ENCODE measurements at places on chromosomes 5 and 9. TPM values are rescaled to one million over a fixed set of nuclear protein-coding genes. Genes with fewer than 3 reads are reported as not detected.

The TXNDC8 gene
- not detected for total RNA-seq

The SLC25A46 gene
- 34.5 TPM for total RNA-seq

The PTPN3 gene
- total RNA-seq, result 10.4 TPM

The PTAR1 gene
- total RNA-seq, result 26.0 TPM

The ABO gene
- total RNA-seq, result 0.10 TPM

The PLPP7 gene
- 3.3 TPM for total RNA-seq

GRCh38 chr5:5929291-5930020 lies 448.9 kb downstream of the MED10 start:
- H3K4me3 ChIP-seq, result no peak overlapping the region
- H3K27me3 ChIP-seq, result no peaks in the 10 kb centered on the region
- no peak overlapping the region for H3K27ac ChIP-seq
- no peak for DNase-seq
- no peaks in the 10 kb centered on the region for H3K36me3 ChIP-seq
- no peaks in the 10 kb centered on the region for H3K4me1 ChIP-seq

GRCh38 chr5:156515121-156515520 lies 188.2 kb downstream of the SGCD start:
- H3K27ac ChIP-seq, result no peak overlapping the region

DNA sequence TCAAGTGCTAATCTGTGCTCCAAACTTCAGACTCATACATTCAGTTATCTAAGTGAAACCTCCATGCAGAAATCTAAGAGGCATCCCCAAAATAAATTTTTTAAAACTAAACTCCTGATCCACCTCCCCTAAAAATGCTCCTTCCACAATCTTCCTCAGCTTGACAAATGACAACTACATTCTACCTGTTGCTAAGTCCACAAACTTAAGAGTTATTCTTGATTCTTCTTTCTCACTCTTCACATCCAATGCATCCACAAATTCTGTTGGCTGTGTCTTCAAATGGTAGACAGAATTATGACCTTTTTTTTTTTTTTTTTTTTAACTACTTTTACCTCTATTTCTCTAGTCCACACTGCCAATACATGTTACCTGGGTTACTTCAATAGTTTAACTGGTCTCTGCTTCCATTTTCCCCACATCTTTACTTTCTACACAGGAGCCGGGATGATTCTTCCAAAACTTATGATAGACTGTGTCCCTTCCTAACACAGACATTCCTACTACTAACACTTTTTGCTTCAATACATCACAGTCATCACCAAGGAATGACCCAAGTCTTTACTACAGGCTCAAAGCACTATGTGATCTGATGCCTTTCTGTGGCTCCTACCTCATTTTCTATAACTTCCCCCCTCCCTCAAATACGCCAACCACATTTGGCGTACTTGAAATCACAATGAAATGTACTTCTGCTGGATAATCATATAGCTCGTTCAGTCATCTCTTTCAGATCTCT lies 143.6 kb downstream of the PDE4D start:
- no peaks in the 10 kb centered on the region for H3K4me1 ChIP-seq
- H3K27ac ChIP-seq, result no peak overlapping the region
- no peak for DNase-seq

DNA sequence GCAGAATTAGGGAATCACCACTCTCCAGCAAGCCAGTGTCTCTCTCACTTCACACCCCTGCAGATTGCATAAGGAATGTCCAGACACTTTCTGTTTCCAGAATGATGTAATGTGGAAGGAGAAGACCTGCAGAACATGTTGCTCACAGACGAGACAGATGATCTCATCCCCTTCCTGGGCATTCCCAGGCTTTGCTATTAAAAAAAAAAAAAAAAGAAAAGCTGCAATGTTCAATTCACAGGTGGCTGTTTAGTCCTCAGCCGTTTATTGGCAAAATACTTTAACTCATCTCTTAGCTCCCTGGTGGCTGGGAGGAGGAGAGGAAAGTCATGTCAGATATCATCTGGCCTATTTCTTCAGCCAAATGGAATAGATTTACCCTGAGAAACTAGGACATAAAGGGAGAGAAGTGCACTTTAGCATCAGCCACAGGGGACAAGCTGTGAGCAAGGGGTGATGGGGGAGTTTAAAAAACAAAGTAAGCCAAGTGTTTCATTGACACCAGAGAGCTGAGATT lies 95.9 kb upstream of the TNC start:
- H3K4me3 ChIP-seq, result no peak overlapping the region
- no peak overlapping the region for H3K27ac ChIP-seq
- no peaks in the 10 kb centered on the region for H3K4me1 ChIP-seq
- DNase-seq, result no peak

GRCh38 chr5:13346401-13346800 lies 598.1 kb downstream of the DNAH5 start:
- H3K36me3 ChIP-seq, result no peaks in the 10 kb centered on the region
- H3K27me3 ChIP-seq, result no peaks in the 10 kb centered on the region
- H3K4me1 ChIP-seq, result no peaks in the 10 kb centered on the region
- H3K27ac ChIP-seq, result no peak overlapping the region

DNA sequence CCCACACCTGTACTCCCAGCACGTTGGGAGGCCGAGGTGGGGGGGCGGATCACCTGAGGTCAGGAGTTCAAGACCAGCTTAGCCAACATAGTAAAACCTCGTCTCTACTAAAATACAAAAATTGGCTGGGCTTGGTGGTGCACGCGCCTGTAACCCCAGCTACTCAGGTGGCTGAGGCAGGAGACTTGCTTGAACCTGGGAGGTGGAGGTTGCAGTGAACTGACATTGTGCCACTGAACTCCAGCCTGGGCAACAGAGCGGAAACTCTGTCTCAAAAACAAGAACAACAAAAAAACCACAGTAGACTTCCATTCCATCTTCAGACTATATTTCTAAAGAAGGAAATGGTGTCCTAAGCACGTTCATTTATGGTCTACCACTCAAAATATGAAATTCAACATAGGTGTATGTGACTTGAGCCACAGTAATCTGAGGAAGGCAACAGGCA lies 14.2 kb upstream of the SERINC5 start:
- 0 out of 2 replicates have a peak, but pooled peaks cover 3% of the 10 kb centered on the region for H3K4me1 ChIP-seq
- no peak overlapping the region for H3K4me3 ChIP-seq
- no peaks in the 10 kb centered on the region for H3K27me3 ChIP-seq
- DNase-seq, result no peak
- H3K36me3 ChIP-seq, result no peaks in the 10 kb centered on the region

DNA sequence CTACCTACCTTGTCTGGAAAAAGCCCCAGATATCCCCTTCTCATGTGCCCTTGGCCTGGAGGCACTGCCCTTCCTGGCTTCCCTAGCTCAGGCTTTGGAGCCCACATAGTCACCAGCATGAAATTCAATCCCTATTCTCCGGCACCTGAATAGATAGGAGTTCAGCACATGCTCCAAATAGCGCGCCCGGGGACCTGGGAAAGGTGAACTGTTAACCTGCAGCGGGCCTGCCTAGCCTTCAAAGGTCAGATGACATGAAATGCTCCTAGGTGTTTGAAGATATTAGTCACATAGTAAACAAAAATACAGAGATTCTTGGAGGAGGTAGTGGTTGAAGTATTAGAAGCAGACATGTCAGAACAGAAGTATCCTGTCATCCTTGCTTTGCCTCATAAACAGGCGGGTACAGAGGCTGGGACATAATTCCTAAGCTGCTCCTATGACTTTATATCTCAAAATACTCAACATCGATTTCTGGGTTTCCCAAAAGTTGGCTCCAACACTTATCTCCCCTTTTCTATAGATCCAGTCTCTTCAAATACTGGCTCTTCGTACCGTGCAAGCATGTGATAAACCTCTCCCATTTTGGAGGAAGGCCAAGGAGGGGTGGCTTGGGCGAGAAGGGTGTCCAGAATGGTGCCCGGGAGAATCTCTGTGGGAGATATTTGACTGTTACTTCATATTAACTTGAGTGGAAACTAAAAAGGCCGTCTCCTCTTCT lies 88.0 kb upstream of the ANKH start:
- H3K27ac ChIP-seq, result no peak overlapping the region
- H3K4me3 ChIP-seq, result no peak overlapping the region
- no peaks in the 10 kb centered on the region for H3K36me3 ChIP-seq

All from Panc1 (cell line).